ENCODE measurements at places on chromosomes 6 and 20.

DNA sequence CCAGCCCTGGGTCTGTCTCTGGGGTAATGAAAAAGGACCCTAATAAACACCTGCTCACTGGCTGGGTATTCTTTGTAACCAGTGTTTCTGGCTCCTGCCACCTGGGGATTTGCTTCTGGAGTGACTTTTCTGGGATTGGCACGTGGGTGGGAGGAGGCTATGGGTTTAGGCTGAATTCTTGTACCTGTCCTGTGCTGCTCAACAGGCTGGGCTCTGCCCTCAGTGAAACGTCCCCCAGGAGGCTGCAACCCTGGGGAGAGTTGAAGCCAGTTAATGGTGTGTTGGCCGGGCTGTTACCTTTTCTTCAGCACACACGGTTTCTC lies 6.8 kb downstream of the NPBWR2 start:
- H3K27me3 ChIP-seq, result peaks cover 48% of the 10 kb centered on the region
- H3K4me1 ChIP-seq, result peaks cover 12% of the 10 kb centered on the region

- DNase-seq, result no peak
- no peaks in the 10 kb centered on the region for H3K4me1 ChIP-seq
- no peak overlapping the region for H3K4me3 ChIP-seq
- no peak overlapping the region for H3K27ac ChIP-seq
Observed at GRCh38 chr6:14791526-14791925, 454.3 kb upstream of the JARID2 start.

- DNase-seq, result no peak
- no peak overlapping the region for H3K4me3 ChIP-seq
- no peaks in the 10 kb centered on the region for H3K36me3 ChIP-seq
- H3K4me1 ChIP-seq, result no peaks in the 10 kb centered on the region
- H3K27me3 ChIP-seq, result no peaks in the 10 kb centered on the region
Observed at GRCh38 chr6:106800379-106800778, 171.0 kb downstream of the QRSL1 start.

DNA sequence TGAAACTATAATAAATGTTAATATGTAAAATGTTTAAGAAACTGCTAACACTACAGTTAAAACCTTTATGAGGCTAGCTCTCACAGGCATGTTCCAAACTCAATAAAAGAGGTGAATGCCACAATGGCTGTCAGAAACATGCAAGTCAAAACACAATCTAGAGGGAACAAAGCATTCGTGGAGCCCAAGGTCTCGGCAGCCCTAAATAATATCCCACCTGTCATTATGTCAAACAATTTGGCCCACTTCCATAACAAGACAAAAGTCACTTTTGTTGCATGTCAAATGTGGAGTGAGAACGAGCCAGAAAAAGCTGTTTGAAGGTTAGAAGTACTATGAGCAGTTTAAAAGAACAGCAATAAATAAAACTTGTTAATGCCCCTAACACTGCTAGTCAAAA lies 181.9 kb downstream of the GMDS start:
- H3K36me3 ChIP-seq, result no peaks in the 10 kb centered on the region
- H3K4me3 ChIP-seq, result no peak overlapping the region
- DNase-seq, result no peak
- H3K27me3 ChIP-seq, result no peaks in the 10 kb centered on the region

DNA sequence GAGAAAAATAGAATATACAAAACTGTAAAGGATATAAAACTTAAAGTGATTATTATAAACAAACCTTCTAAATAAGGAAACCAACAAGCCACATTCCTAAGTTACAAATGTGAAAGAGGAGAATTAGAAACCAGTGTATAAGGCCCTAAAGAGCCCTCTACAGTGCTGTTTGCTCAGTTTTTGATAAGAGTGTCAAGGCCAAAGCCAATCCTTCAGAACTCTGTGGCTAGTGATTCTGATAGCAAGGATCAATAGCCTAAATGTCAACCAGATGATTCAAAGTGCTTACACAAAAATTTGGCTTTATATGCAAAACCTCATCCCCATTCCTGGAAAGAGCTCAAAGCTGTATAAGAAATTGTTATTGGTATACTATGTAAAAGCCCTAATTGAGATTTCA lies 104.6 kb upstream of the HTR1E start:
- no peaks in the 10 kb centered on the region for H3K27me3 ChIP-seq
- no peak overlapping the region for H3K27ac ChIP-seq
- no peaks in the 10 kb centered on the region for H3K4me1 ChIP-seq
- no peaks in the 10 kb centered on the region for H3K36me3 ChIP-seq
- no peak for DNase-seq

GRCh38 chr6:113461153-113461932 lies 395.8 kb upstream of the MARCKS start:
- H3K27me3 ChIP-seq, result no peaks in the 10 kb centered on the region
- H3K4me3 ChIP-seq, result no peak overlapping the region
- no peak overlapping the region for H3K27ac ChIP-seq
- no peaks in the 10 kb centered on the region for H3K4me1 ChIP-seq
- no peak for DNase-seq
- H3K36me3 ChIP-seq, result no peaks in the 10 kb centered on the region

DNA sequence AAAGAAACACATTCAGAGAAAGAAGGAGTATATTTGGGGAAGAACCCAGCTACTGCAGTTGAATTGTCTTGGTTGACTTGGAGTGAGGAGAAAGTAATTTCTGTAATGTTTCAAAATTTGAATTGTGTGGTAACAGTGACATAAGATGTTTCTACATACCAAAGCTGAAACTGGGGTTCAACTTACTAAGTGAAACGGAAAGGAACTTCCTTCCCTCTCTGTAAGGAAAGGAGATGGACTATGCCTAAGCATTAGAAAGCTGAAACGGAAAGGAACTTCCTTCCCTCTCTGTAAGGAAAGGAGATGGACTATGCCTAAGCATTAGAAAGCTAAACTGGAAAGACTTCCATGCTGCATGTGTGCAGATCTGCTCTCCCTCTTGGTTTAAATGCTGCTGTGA lies 46.0 kb downstream of the HUS1B start:
- H3K36me3 ChIP-seq, result peaks cover 38% of the 10 kb centered on the region
- no peak overlapping the region for H3K4me3 ChIP-seq
- no peaks in the 10 kb centered on the region for H3K27me3 ChIP-seq
- H3K4me1 ChIP-seq, result no peaks in the 10 kb centered on the region
- no peak for DNase-seq

All from upper lobe of right lung (tissue), 1 donor.